Naive thymus-derived CD8-positive, alpha-beta T cell (primary cell): ENCODE measurements at places on chromosomes 7 and 10. TPM values are rescaled to one million over a fixed set of nuclear protein-coding genes. Genes with fewer than 3 reads are reported as not detected.

- H3K27ac ChIP-seq, result peak overlapping the region; percentile 34
- H3K4me3 ChIP-seq, result peak overlapping the region; percentile 0
- H3K36me3 ChIP-seq, result peaks cover 3% of the 10 kb centered on the region
- no peaks in the 10 kb centered on the region for H3K27me3 ChIP-seq
These were observed 42.9 kb downstream of the MKLN1 start for GRCh38 chr7:131370523-131370968.

DNA sequence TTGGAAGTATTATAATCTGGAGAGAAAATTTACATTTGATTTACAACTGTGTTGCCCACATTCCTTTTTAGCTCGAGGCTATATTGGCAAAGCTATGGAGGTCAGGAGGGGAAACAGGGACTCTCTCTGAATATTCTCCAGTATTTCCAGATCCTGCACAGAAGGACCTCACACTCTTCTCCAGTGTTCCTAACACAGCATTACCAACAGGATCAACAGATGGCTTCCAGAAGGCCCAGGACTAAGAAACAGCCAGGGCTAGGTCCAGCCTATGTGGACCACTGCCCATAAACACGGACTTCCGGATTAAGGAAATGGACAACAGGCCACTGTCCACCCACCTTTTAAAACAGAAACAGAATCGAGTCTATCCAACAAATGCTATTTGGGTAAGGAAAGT is 65.3 kb downstream of the CHCHD3 start:
- peaks cover 8% of the 10 kb centered on the region for H3K4me1 ChIP-seq
- no peak for DNase-seq
- H3K27me3 ChIP-seq, result no peaks in the 10 kb centered on the region

PON1 gene
- total RNA-seq, result not detected

- H3K4me3 ChIP-seq, result no peak overlapping the region
- no peaks in the 10 kb centered on the region for H3K4me1 ChIP-seq
- DNase-seq, result no peak
- H3K36me3 ChIP-seq, result no peaks in the 10 kb centered on the region
- H3K27me3 ChIP-seq, result no peaks in the 10 kb centered on the region
These were observed 362.9 kb downstream of the MAGI2 start for GRCh38 chr7:79090543-79090942.

DNA sequence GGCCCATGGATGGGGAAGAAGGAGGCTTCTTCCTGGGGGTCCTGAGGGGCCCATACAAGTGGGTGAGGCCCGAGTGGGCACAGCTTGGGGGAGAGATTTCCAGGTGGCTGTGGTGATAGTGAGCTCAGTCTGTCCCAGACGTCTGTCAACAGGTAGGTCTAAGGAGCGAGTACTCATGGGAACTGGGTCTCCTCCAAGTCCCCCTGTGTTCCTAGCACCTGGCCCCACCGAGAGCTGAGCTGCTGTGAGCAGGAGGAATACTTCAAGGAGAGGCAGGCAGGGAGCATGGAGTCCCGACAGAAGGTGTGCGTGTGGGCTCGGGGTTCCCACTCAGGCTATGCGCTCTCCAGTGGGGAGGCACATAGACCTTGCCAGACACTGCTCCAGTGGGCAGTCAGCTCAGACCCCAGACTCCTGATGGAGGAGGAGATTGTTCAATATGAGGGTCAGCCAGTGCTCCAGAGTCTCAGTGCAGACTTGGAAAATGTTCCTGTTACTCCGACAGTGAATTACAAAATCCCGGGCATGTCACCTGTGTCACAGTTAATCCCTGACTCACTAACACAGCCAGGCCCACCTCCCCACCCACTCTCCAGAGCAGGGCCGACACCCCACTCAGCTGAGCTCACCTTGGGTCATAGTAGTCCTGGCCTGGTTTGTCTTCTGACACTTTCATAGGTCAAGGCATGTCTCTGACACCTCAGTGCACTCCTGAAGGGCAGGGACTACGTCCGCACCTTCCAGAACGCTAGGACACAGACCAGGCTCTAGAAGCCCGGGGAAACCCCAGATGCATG is 28.2 kb upstream of the C10orf53 start:
- peaks cover 6% of the 10 kb centered on the region for H3K27me3 ChIP-seq
- H3K36me3 ChIP-seq, result no peaks in the 10 kb centered on the region
- no peak overlapping the region for H3K27ac ChIP-seq
- DNase-seq, result no peak
- no peak overlapping the region for H3K4me3 ChIP-seq

- no peaks in the 10 kb centered on the region for H3K27me3 ChIP-seq
- no peak for DNase-seq
- peaks cover 77% of the 10 kb centered on the region for H3K36me3 ChIP-seq
- no peak overlapping the region for H3K4me3 ChIP-seq
These were observed 13.4 kb downstream of the BUD31 start for GRCh38 chr7:99422186-99422585.

GRCh38 chr10:130378556-130379400 is 242.6 kb downstream of the GLRX3 start:
- H3K36me3 ChIP-seq, result peaks cover 2% of the 10 kb centered on the region
- H3K27me3 ChIP-seq, result peaks cover 22% of the 10 kb centered on the region
- H3K27ac ChIP-seq, result no peak overlapping the region
- no peak for DNase-seq
- peak overlapping the region; percentile 38 for H3K4me3 ChIP-seq
- H3K4me1 ChIP-seq, result no peaks in the 10 kb centered on the region

DNA sequence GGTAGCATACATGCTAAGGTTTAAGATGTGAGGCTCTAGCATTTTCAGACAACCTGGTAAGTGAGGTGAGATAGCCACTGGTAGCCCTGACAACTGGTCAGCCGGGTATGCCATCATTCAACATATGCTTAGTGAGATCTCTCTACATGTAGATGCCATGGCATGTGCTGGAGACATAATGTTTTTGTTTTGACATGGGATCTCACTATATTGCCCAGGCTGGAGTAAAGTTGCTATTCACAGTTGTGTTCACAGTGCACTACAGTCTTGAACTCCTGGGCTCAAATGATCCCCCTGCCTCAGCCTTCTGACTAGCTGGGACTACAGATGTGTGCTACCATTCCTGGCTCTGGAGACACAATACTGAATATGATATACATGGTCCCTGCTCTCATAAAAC is 437.3 kb downstream of the SORCS1 start:
- H3K4me1 ChIP-seq, result no peaks in the 10 kb centered on the region
- no peak for DNase-seq
- H3K27me3 ChIP-seq, result no peaks in the 10 kb centered on the region
- H3K36me3 ChIP-seq, result no peaks in the 10 kb centered on the region
